ENCODE measurements at places on chromosomes 13 and 19. TPM values are rescaled to one million over a fixed set of nuclear protein-coding genes. Genes with fewer than 3 reads are reported as not detected.

Gene PSG3
- not detected for total RNA-seq

Gene KPTN
- 14.5 TPM for total RNA-seq

Gene SMAD9
- 17.6 TPM for total RNA-seq

Gene SBK2
- not detected for total RNA-seq

Gene ZNF772
- 10.0 TPM for total RNA-seq

Gene HSD17B14
- 22.7 TPM for total RNA-seq

Gene LGALS14
- not detected for total RNA-seq

Gene URI1
- total RNA-seq = 46.0 TPM

Gene CDX2
- not detected for total RNA-seq

Gene EHD2
- total RNA-seq = 148 TPM

Gene ZNF443
- 3.3 TPM for total RNA-seq

Gene CD33
- 32.0 TPM for total RNA-seq

Gene CGB2
- not detected for total RNA-seq

Gene SYCN
- total RNA-seq = not detected

Gene ACTMAP
- total RNA-seq = 17.6 TPM

Gene APOC4
- 0.68 TPM for total RNA-seq

Gene NKPD1
- total RNA-seq = not detected

Gene SHD
- not detected for total RNA-seq

Gene PPFIA3
- total RNA-seq = 4.3 TPM

Gene LILRA1
- total RNA-seq = 7.6 TPM

Gene LGALS7
- not detected for total RNA-seq

Gene GRK1
- not detected for total RNA-seq

Gene MAP3K10
- total RNA-seq = 17.4 TPM

Gene CAMSAP3
- 25.6 TPM for total RNA-seq

Gene GJB2
- 0.77 TPM for total RNA-seq

Gene SIGLEC7
- total RNA-seq = 10.0 TPM

Gene LILRB4
- total RNA-seq = 43.7 TPM

Gene KLK15
- total RNA-seq = not detected

Gene TNNT1
- not detected for total RNA-seq

Gene PRKCSH
- 285 TPM for total RNA-seq

Gene RFPL4A
- not detected for total RNA-seq

Gene NEK3
- 10.9 TPM for total RNA-seq

Gene WDR87
- not detected for total RNA-seq

Gene LAIR1
- 176 TPM for total RNA-seq

Gene CTXN1
- 5.8 TPM for total RNA-seq

Gene ZNF223
- 5.7 TPM for total RNA-seq

Gene BEST2
- total RNA-seq = not detected

Gene ZNF541
- 0.89 TPM for total RNA-seq

Gene ZNF682
- 4.6 TPM for total RNA-seq

Gene ZNF888
- total RNA-seq = 8.8 TPM

Gene PNMA8B
- 1.5 TPM for total RNA-seq

Gene GNG7
- total RNA-seq = 6.2 TPM

Gene IZUMO2
- not detected for total RNA-seq

Gene KLK10
- 5.7 TPM for total RNA-seq

Gene EVI5L
- 11.7 TPM for total RNA-seq

Gene ZNF471
- total RNA-seq = 7.6 TPM

Gene ZNF112
- 4.8 TPM for total RNA-seq
